T-helper 17 cell (primary cell): ENCODE measurements at places on chromosomes 7 and 10. TPM values are rescaled to one million over a fixed set of nuclear protein-coding genes. Genes with fewer than 3 reads are reported as not detected.

DNA sequence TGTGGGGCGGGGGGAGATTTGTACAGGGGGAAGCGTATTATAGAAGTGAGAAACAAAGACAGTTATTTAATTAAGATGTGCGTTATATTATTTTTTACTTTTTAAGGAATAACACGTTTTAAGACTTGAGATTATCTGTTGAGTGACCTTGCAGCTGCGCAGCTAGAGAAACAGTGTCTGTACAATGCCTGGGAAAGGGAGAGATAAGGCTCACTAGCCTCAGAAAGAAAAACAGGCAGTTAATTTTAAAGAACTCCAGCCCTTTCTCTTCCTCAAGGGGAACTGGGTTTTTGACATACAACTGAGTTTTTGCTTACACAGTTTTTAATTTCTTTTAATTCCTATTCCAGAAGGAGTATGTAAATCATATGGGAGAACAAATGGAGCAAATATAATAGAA is 50.7 kb downstream of the LMBR1 start:
- H3K4me3 ChIP-seq = no peak overlapping the region
- H3K4me1 ChIP-seq = peaks cover 10% of the 10 kb centered on the region

- no peaks in the 10 kb centered on the region for H3K36me3 ChIP-seq
- H3K4me3 ChIP-seq = no peak overlapping the region
- peaks cover 11% of the 10 kb centered on the region for H3K27me3 ChIP-seq
These were observed 106.8 kb downstream of the CYP26A1 start for GRCh38 chr10:93180482-93180931.

BLNK gene
- total RNA-seq = not detected

DNA sequence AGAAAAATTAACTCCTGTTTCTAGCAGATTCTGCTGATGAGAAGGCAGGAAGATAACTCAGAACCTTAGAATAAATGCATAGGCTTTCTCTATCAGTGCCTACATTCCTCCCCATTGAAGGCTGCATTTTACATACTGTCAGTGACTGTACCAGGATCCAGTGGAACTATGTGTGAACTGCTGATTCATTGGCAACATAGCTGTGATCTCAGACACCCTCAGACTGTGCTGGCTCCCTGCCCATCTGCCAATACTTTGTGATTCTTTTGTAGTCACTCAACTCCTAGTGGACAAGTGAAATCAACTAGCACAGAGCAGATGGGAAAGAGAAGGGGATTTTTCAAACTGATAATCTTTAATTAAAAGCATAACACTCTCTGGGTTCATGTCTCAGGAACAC is 375.8 kb downstream of the MDFIC start:
- H3K4me1 ChIP-seq = no peaks in the 10 kb centered on the region
- no peak for DNase-seq
- H3K27me3 ChIP-seq = no peaks in the 10 kb centered on the region
- H3K36me3 ChIP-seq = no peaks in the 10 kb centered on the region
- no peak overlapping the region for H3K27ac ChIP-seq

DNA sequence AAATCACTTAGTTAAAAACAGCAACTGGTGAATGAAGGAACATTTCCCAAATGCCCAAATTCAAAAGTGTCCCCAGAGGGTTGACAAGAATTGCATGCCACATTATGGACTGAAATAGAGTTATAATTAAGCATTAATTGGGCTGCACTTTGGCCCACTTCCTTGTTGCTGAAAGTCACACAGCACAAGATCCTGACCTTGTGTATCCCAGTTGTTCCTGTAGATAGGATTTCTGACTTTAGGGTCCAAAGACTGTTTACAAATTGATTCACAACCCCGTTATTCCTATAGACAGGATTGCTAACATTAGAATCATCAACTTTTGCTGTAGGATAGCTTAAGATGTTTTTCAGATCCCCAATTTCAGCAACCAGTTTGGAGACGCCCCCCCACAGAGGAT is 31.5 kb upstream of the NPFFR1 start:
- no peak overlapping the region for H3K27ac ChIP-seq
- no peaks in the 10 kb centered on the region for H3K27me3 ChIP-seq
- H3K36me3 ChIP-seq = peaks cover 3% of the 10 kb centered on the region
- H3K4me1 ChIP-seq = no peaks in the 10 kb centered on the region
- DNase-seq = no peak

- DNase-seq = no peak
- H3K4me3 ChIP-seq = no peak overlapping the region
- no peaks in the 10 kb centered on the region for H3K4me1 ChIP-seq
- no peak overlapping the region for H3K27ac ChIP-seq
- H3K36me3 ChIP-seq = no peaks in the 10 kb centered on the region
These were observed 263.5 kb upstream of the PODXL start for GRCh38 chr7:131819891-131820290.

GPER1 gene
- total RNA-seq = 0.25 TPM

DNA sequence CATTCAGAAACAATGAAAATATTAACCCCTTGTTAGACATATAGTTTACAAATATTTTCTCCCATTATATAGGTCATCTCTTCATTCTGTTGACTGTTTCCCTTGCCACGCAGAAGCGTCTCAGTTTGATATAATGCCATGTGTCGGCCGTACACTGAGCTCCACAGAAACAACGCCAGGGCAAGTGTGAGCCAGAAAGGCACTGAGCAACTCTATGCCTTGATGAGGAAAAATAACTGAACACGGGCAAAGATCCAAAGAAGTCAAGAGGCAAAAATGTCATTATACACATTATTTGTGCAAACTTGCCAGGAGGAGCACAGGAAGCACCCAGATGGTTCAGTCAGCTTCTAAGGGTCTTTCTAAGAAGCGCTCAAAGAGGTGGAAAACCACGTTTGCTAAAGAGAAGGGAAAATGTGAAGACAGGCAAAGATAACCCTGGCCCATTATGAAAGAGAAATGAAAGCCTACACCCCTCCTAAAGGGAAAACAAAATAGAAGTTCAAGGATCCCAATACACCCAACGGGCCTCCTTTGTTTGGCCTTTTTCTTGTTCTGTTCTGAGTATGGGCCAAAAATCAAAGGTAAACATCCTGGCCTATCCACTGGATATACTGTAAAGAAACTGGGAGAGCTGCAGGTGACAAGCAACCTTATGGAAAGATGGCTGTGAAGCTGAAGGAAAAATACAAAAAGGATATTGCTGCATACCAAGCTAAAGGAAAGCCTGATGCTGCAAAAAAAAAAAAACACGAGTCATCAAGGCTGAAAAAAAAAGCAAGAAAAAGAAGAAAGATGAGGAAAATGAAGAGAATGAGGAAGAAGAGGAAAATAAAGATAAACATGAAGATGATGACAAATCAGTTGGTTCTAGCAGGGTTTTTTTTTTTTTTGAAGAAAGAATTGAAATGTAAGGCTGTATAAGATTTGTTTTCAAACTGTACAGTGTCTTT is 15.5 kb downstream of the ARHGAP12 start:
- H3K36me3 ChIP-seq = peaks cover 9% of the 10 kb centered on the region
- H3K4me3 ChIP-seq = peak overlapping the region; percentile 76
- peaks cover 35% of the 10 kb centered on the region for H3K4me1 ChIP-seq
- no peaks in the 10 kb centered on the region for H3K27me3 ChIP-seq
- peak overlapping the region; percentile 16 for H3K27ac ChIP-seq

SCIN gene
- total RNA-seq = 0.15 TPM

LIPN gene
- total RNA-seq = 0.80 TPM

- H3K27me3 ChIP-seq = no peaks in the 10 kb centered on the region
- no peak overlapping the region for H3K4me3 ChIP-seq
- no peaks in the 10 kb centered on the region for H3K4me1 ChIP-seq
These were observed 48.4 kb upstream of the PLXDC2 start for GRCh38 chr10:19767876-19768275.

CRPPA gene
- 0.99 TPM for total RNA-seq

KIF11 gene
- total RNA-seq = 1.0 TPM
